DMS79 treated with DMSO at 0.1 percent for 48 hours (cell line): ENCODE measurements at places on chromosomes 6 and 20.
A peak's percentile ranks its signal among the peaks of the same experiment; 100 is the strongest.

DNA sequence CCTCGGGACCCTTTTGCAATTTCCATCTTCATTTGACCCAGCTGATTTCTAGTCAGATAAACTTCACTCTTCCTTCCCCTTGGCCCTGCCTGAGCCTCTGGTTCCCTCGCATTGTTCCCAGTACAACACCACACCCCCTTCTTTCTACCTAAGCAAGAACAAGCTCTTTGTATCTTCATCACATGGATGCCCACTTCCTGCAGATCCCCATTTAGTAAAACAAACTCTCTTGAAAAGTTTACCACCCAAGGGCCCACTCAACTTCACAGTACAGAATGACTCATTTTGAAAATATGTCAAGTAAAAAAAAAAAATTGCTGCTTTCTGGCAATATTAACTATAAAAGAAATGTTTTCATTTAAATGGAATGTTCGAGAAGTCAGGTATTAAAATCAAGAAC, 5.2 kb downstream of the FAXC start:
- DNase-seq = no peak

DNA sequence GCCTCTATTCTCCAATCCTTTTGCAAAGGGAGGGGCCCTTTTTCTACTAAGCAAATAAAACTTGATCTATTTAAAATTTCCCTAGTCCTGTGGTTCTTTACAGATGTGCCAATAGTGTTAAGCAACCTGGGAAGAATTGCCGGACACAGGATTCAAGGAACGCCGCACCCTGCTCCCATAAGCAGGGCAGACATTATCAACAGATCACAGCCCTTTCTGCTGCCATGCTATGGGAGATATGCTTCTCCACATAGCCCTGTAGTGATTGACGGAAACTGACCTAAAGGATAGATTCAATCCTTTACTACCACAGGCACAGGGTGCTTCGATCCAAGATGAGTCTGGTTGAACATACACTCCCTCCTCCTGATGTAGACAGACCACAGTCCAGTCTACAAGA, 118.4 kb upstream of the TRAF3IP2 start:
- DNase-seq = no peak

DNA sequence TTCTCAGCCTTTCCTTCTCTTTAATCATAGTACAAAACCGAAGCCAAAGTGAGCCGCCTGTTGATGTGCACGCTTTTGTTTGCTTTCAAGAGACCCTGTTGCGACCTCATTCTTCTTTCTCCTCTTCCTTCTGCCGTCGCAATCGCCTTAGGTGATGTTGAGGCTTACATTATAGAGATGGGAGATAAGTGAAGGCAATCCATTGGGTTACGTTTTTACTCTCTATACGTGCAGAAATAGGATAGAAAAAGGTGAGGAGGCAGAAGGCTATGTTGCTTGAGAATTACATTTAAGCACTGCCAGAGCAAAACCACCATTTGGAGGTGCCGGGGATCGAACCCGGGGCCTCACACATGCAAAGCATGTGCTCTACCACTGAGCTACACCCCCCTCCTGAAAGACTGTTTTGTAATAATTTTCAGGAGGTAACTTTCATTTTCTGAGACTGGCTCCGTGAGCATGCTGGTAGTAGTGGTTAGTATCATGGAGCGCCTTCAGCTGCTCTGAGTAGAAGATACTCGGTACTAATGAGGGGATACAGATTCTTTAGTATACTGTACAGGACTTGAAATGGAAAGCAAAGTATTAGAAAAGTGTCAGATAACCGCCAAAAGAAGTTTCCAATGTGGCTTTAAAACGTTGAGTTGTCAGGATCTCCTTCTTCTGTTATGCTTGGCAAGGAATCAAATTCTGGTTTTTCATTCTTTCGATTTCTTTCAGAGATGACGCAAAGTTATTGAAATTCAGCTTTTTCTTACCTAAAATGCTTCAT, 165.6 kb downstream of the TRIM27 start:
- DNase-seq = no peak

DNA sequence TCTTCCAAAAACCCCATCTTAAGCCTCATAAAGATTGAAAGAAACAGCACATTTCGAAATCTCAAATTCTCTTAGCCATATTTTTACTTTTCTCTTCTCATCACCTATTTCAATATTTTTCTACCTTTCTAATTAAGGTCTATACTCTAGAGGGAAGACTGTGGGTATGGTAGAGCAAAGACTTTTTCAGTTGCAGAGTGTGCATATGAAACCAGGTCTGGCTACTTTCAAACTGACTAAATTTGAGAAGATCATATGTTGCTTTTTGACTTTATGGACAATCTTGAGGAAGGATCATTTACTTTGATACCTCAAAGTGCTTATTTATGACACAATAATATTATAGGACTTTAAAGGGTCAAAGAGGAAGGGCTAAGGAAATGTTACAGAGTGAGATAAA, 20.7 kb downstream of the FILIP1 start:
- no peak for DNase-seq

- DNase-seq = no peak
These were observed 94.2 kb downstream of the FYN start for GRCh38 chr6:111779031-111779430.

DNA sequence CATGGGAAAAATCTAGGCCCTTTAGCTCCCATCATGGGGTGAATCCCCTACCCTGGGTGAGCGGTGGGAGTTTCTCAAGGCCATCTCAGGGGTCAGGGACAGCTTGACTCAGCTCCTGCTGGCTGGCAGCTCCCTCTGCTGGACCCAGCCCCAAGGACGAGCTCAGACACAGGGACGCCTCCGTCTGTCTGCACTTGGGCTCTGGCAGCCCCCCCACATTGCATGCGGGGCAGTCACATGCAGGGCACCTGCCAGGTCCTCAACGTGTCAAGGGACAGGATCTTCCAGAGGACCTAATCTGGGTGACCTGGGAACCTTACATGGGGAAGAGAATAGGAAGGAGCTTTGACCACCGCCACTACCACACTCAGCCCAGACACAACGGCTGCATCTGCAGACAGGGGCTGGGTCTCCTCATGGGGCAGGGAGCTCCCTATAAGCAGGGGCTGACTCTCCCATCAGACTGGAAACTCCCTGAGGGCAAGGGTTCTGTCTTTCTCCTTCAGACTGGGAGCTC, 173.4 kb downstream of the MRPL14 start:
- DNase-seq = no peak

GRCh38 chr6:36277946-36278470, 8.1 kb downstream of the PNPLA1 start:
- no peak for DNase-seq

DNA sequence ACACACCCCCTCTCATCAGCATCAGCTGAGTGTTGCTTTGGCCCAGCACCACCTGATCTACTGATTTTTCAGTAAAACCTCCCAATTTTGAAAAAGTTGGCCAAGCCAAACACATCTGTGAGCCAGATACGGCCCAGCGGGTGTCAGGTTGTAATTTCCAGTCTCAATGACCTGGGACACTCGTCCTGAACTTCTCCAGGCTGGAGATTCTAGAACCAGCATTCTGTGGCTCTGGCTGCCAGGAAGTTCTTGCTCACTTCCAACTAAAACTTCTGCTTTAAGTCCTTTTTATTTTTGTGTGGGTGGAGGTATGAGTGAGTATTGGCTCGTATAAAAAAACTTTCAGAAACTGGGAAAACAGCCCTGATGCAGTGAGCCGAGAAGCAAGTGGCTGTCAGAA, 5.1 kb downstream of the KIAA1755 start:
- DNase-seq = no peak

- DNase-seq = no peak
These were observed 265.2 kb downstream of the QKI start for GRCh38 chr6:163679753-163680152.

GRCh38 chr6:166361077-166361429, 18.7 kb upstream of the SFT2D1 start:
- DNase-seq = no peak

DNA sequence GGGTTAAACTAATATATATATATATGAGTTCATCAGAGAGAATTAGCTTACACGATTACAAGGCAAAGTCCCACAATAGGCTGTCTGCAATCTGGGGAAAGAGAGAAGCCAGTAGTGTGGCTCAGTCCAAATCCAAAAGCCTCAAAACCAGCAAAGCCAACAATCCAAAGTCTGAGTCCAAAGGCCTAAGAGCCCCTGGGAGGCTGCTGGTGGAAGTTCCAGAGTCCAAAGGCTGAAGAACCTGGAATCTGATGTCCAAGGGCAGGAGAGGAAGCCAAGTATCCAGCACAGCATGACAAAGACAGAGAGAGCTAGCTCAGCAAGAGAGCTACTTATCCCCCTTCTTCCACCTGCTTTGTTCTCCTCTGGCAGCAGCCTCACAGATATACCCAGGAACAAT, 274.7 kb upstream of the ID4 start:
- DNase-seq = no peak

DNA sequence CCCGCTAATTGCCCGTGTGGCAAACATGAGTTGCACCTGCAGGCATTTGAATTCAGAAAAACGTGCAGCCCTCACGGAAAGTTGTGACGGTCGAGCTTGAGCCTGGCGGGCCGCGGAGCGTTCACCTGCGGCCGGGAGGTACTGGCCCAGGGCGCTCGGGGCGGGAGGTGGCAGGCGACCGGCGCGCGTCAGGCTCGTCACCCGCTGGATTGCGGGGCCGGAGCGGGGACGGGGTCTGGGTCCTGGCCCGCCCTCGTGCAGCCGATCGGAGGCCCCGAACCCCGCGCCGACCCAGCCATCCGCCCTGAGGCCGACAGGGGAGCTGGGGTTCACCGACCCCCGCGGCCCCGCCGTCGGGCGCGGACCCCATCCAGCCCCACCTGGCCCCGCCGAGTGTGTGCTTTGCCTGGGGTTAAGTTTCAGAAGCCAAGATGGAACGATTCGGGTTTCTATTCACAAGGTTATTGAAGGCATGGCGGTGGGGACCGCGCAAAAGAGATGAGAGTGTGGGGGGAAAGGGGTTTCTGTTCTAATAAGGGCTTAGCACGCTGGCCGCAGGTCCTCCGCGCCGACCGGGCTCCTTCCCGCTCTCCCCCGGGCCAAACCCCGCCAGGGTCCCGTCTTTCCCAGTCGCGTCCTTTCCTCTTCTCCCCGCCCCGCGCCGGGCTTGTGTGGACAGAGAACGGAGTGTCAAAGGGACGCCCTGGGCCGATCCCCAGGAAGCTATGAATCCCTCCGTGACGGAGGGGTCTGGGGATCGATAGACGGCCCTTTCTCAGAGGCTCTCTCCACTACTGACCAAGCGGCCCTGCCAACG, 1.6 kb upstream of the HEY2 start:
- DNase-seq = peak; percentile 42

- no peak for DNase-seq
These were observed 14.3 kb upstream of the TBC1D22B start for GRCh38 chr6:37243131-37243815.
